ENCODE measurements at places on chromosomes 7 and 10.

DNA sequence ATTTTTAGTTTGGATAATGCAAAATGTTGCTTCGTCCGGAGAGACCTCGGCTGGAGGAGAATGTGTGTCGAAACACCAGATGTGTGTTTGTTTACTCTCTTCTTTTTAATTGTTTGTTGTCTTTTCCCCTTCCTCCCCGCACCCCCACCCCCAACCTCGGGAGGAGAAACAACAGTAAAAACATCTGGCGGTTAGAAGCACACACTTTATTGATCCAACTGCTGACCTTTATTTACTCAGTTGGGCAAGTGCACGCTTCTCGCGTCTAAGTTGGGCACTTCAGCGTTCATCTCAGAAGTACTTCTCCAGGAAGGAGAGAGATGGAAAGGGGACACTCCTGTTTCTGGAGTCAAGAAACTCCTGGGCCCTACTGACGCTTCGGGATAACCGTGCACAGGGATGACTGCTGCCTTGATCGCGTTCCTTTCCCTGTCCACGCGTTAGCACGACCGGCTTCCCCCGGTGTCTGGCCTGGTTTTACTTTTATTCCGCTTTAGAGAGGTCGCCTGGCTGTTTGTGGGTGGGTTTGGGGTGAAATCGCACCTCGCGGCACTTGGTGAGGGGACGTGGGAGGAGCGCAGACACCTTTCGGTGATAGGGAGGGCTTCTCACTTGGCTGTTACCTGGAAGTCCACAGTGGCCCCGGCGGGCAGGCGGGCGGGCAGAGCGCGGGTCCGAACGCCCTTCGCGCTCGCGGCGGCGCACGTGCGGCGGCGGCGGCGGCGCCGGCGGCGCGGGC lies 168.3 kb upstream of the PPP1R3A start:
- DNase-seq = no peak

DNA sequence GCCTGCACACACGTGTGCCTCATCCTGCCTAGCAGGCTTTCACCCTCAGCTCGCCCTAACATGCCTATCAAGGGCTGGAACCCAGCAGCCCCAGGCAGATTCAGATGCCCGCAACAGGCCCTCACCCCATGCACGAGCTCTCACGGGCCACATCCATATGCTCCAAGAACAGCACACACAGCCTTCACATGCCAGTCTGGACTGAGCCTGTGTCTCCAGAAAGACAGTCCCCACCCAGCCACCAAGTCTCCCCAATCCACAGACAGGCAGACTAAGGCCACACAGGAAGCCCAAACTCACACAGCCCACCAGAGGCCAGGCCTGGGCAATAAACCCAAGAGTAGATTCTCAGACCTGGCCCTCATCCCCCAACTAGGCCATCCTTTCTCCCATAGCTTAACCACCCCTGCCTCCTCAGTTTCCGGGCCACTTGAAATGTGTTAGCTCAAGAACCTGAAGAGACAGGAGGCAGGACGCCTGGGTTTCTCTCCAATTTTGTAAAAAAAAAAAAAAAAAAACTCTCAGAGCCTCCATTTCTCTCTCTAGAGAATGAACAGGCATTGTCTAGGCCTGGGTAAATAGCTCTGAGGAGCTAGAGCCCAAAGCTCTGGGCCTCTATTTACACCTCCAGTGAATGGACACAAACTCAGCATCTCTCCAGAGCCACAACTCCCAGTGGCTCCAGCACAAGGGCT lies 6.8 kb downstream of the LDB1 start:
- DNase-seq = no peak

GRCh38 chr10:44567471-44567870 lies 182.6 kb upstream of the CXCL12 start:
- DNase-seq = no peak

DNA sequence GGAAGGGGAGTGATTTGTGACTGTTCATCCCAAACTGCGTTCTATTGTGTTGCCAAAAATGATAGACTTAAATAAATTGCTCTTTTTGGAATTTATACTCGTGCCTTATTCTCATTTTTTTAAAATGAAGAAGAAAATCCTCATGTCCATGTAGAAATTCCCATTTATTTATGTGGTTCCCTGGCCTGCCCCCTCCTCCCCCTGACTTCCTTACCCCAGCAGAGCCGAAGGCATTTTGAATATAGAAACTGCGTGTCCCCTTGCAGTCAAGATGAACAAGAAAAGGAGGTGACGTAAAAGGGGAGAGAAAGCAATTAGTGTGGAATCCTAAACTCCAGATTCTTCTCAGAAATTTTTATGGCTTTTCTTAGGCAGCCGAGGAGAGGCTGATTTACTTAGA lies 126.1 kb downstream of the FAM204A start:
- DNase-seq = no peak

DNA sequence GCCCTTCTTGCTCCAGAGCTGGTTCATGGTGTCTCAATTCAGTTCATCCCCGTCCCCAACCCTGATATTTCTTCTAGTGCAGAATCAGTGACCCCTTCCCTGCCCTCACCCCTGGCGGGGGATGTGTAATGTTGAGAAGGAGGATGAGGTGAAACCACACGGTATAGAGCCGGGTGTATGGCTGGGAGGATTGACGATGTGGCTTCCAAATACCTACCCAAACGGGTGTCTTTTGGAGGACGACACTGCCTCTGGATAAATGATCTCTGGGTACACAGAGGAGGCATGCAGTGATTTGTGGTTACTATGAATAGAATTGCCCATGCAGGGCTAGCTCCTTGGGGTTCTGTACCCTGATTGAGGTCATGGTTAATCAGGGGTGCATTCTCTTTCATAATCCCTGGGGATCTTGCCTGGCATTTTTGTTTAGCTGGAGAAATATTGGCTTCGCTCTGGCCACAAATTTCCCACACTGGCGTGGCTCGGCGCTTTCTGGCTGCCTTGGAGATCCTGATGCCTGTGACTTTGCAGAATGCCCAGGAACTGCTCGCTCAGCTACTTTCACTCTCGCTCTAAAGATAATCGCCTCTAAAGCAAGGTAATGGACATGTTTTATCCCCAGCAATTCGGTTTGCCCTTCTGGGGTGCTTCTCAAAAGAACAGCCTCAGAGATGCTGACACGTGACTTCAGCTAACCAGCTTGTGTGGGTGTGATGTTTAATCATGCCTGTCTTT lies 89.2 kb downstream of the RBM20 start:
- no peak for DNase-seq
